ENCODE measurements at places on chromosomes 16 and 17.

- DNase-seq: no peak
- no peak overlapping the region for H3K27ac ChIP-seq
- no peaks in the 10 kb centered on the region for H3K4me1 ChIP-seq
- no peaks in the 10 kb centered on the region for H3K27me3 ChIP-seq
Measured at GRCh38 chr17:27109346-27109745, 184.6 kb upstream of the WSB1 start.

DNA sequence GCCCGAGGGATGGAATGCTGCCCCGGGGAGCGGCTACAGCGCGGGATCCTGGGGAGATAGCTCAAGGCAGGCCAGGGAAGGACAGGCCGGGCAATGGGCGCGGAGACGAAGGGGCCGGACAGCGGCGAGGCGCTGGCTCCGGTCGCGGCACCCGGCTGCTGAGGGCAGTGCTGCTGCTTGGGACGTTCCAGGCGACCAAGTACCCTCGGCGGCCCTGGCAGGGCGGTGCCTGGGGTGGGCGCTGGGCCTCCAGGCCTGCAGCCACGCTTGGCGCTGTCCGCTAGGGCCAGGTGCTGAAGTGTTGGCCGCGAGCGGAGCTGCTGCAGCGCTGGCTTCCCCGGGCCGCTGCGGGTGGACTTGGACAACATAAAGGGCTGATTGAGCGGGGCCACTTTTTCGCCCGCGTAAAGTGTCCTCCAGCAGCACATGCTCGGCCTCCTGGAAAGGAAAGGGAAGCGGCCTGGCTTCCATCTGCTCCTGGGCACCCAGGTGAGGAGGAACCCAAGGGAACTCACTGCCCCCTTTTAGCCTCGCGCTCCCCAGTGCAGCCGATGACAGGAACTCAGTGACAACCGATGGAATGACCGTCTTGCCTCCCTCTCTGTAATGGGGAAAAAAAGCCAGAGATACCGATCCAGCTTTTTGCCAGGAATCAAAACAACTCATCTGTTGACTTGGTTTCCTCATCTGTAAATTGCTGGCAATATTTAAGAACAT, 23.7 kb downstream of the CLEC3A start:
- no peak overlapping the region for H3K4me3 ChIP-seq
- peaks cover 30% of the 10 kb centered on the region for H3K27me3 ChIP-seq
- H3K27ac ChIP-seq: no peak overlapping the region
- DNase-seq: peak; percentile 28

- H3K27me3 ChIP-seq: peaks cover 58% of the 10 kb centered on the region
- no peak overlapping the region for H3K4me3 ChIP-seq
- H3K4me1 ChIP-seq: no peaks in the 10 kb centered on the region
Measured at GRCh38 chr17:79184219-79184618, 109.6 kb downstream of the ENGASE start.

- no peak overlapping the region for H3K27ac ChIP-seq
- H3K4me3 ChIP-seq: no peak overlapping the region
- no peak for DNase-seq
- no peaks in the 10 kb centered on the region for H3K27me3 ChIP-seq
- peaks cover 97% of the 10 kb centered on the region for H3K36me3 ChIP-seq
Measured at GRCh38 chr16:4450931-4451519, 23.4 kb downstream of the NMRAL1 start.

GRCh38 chr17:10614536-10615155, 42.5 kb downstream of the MYH3 start:
- H3K27me3 ChIP-seq: no peaks in the 10 kb centered on the region
- peaks cover 23% of the 10 kb centered on the region for H3K4me1 ChIP-seq
- no peak overlapping the region for H3K27ac ChIP-seq
- H3K36me3 ChIP-seq: no peaks in the 10 kb centered on the region

GRCh38 chr17:61177351-61177750, 222.3 kb upstream of the TBX2 start:
- H3K27me3 ChIP-seq: no peaks in the 10 kb centered on the region
- no peaks in the 10 kb centered on the region for H3K4me1 ChIP-seq
- DNase-seq: no peak
- no peak overlapping the region for H3K4me3 ChIP-seq

DNA sequence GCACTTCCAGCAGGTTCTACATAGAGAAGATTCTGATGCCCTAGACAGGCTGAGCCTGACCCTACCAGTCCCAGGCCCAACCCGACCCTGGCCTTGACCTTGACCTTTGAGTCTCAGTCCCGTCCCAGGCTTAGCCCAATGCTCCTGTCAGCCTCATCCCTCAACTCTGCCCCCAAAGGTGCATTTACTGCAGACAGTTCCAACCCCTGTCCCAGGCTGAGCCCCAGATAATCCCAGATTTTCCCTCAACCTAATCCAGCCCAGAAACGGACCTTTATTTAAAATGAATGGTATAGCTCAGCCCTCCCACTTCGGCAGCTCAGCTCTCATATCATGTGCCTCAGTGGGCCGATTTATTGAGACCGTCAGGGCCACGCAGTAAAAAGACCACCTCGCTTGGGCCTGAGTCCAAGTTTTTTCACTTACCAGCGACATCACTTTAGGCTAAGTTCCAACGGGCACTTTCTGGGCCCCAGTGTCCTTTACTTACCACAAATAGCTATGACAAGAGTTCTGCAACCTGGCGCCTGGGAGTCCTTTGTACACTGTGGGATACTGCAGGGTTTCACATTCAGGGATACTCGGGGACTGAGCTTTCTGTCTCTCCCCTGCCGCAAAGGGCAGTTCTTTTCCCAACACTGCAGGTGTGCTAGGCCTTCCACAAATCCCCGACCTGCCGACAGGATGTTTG, 89.5 kb downstream of the WSCD1 start:
- DNase-seq: no peak
- peaks cover 6% of the 10 kb centered on the region for H3K36me3 ChIP-seq
- H3K4me1 ChIP-seq: peaks cover 10% of the 10 kb centered on the region
- no peak overlapping the region for H3K4me3 ChIP-seq
- peaks cover 70% of the 10 kb centered on the region for H3K27me3 ChIP-seq

DNA sequence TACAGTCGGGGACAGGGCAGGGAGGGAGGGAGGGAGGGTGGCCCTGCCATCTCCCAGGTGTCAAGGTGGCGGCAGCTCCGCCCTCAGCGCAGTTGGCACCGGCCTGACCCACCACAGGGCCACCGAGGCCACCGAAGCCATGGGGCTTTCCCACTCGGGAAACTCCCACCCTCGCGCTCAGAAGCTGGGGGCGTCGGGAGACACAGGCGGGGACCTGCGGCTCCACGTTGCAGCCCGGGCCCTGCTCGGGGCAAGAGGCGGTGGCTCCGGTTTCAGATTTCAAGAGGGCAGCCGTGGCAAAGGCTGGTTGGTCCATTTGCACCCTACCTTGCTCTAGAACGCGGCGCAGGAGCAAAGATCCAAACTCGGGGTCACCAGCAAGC, 544 bp downstream of the CYB561 start:
- peaks cover 16% of the 10 kb centered on the region for H3K4me1 ChIP-seq
- H3K27ac ChIP-seq: peak overlapping the region; percentile 8
- no peaks in the 10 kb centered on the region for H3K27me3 ChIP-seq
- DNase-seq: peak; percentile 71
- H3K36me3 ChIP-seq: no peaks in the 10 kb centered on the region

GRCh38 chr16:65713181-65713808, 591.4 kb upstream of the CDH11 start:
- no peak for DNase-seq
- H3K4me3 ChIP-seq: no peak overlapping the region
- no peaks in the 10 kb centered on the region for H3K27me3 ChIP-seq
- no peaks in the 10 kb centered on the region for H3K4me1 ChIP-seq

- H3K4me1 ChIP-seq: no peaks in the 10 kb centered on the region
- peaks cover 16% of the 10 kb centered on the region for H3K27me3 ChIP-seq
- H3K4me3 ChIP-seq: no peak overlapping the region
- H3K27ac ChIP-seq: no peak overlapping the region
Measured at GRCh38 chr17:10775058-10775457, 28.8 kb downstream of the TMEM238L start.

DNA sequence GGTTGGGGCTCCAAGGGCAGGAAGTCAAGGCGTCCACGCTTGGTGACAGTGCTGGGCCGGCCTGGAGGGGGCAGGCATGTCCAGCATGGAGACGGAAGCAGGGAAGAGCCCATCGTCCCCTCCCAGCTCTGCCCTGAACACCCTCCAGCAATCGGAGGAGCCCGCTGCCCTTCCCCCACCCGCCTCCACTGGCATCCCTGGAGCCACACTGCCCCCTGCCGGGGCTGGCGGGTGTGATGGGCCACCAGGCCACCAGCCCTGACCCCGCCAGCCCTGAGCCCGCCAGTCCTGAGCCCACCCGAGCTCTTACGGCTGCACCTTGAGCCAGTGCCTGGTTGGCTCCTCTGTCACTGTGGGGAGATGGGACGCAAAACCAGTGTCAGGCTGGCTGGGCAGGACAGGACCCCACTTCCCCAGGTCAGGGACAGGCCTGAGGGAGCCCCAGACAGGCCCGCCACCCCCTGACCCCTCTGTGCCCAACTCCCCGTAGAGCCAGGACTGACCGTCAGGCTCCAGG, 4.1 kb upstream of the CDH15 start:
- no peaks in the 10 kb centered on the region for H3K36me3 ChIP-seq
- H3K27me3 ChIP-seq: no peaks in the 10 kb centered on the region
- H3K4me3 ChIP-seq: no peak overlapping the region
- H3K4me1 ChIP-seq: peaks cover 12% of the 10 kb centered on the region

GRCh38 chr17:4896332-4897197, 2.8 kb upstream of the C17orf107 start:
- no peaks in the 10 kb centered on the region for H3K4me1 ChIP-seq
- no peak overlapping the region for H3K27ac ChIP-seq
- no peak overlapping the region for H3K4me3 ChIP-seq
- no peak for DNase-seq
- peaks cover 65% of the 10 kb centered on the region for H3K36me3 ChIP-seq
- H3K27me3 ChIP-seq: no peaks in the 10 kb centered on the region

DNA sequence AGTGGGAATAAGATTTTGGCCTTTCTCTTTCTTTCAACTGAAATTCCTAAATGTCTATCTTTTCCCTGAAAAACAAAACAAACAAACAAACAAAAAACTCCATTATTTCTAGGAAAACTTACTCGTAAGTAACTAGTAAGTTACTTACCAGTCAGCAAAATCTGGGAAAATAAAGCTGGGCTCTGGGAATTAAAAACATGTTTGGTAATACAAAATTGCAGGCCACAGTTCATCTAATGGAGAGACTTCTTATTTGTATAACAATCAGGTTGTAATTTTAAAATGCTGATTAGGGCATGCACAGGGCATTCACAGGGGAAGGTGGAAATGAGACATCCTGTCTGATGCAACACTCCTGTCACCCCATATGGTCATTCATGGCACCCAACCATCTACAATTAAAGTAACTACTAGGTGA, 3.8 kb upstream of the WIPI1 start:
- peak overlapping the region; percentile 23 for H3K27ac ChIP-seq
- H3K27me3 ChIP-seq: no peaks in the 10 kb centered on the region
- no peak overlapping the region for H3K4me3 ChIP-seq
- peaks cover 27% of the 10 kb centered on the region for H3K4me1 ChIP-seq
- no peak for DNase-seq

DNA sequence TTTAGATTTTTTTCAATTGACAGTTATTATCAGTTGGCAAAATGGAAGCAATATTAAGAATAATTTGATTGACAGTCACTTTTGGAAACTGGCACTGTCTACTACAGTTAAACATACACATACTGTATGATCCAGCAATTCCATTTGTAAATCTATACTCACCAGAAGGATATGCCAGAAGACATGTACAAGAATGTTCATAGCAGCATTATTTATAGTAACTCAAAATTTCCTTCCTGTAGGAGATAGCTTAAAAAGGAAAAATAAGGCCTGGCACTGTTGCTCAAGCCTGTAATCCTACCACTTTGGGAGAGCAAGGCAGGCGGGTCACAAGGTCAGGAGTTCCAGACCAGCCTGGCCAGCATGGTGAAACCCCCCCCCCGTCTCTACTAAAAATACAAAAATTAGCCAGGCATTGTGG, 89.3 kb downstream of the VMP1 start:
- no peaks in the 10 kb centered on the region for H3K4me1 ChIP-seq
- DNase-seq: no peak
- peaks cover 11% of the 10 kb centered on the region for H3K36me3 ChIP-seq
- no peak overlapping the region for H3K4me3 ChIP-seq
- no peak overlapping the region for H3K27ac ChIP-seq

All from MCF 10A (cell line).